ENCODE measurements at places on chromosomes 3 and 15. TPM values are rescaled to one million over a fixed set of nuclear protein-coding genes. Genes with fewer than 3 reads are reported as not detected.

GRCh38 chr15:62584301-62585235, 419.5 kb upstream of the C2CD4B start:
- no peak for DNase-seq

DNA sequence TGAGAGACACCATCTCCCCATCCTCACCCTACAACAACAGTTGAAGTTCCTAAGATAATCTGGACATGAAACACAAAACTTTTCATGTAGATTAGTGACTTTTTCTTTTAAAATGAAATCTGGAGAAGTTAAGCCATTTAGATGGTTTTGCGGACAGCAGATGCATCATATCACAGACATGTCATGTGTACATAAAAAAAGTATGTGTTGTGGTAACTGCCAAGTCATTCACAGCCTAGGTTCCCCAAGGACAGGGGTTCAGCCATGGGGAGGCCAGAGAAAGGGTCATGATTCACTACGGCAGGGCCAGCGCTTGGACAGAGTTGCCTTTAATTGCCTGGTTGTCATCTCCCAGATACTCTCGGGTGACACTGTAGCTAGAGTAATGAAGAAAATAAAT, 163.2 kb downstream of the PDZRN3 start:
- peak; percentile 29 for DNase-seq

- no peak for DNase-seq
Observed at GRCh38 chr3:30704931-30705890, 98.8 kb downstream of the TGFBR2 start.

DNA sequence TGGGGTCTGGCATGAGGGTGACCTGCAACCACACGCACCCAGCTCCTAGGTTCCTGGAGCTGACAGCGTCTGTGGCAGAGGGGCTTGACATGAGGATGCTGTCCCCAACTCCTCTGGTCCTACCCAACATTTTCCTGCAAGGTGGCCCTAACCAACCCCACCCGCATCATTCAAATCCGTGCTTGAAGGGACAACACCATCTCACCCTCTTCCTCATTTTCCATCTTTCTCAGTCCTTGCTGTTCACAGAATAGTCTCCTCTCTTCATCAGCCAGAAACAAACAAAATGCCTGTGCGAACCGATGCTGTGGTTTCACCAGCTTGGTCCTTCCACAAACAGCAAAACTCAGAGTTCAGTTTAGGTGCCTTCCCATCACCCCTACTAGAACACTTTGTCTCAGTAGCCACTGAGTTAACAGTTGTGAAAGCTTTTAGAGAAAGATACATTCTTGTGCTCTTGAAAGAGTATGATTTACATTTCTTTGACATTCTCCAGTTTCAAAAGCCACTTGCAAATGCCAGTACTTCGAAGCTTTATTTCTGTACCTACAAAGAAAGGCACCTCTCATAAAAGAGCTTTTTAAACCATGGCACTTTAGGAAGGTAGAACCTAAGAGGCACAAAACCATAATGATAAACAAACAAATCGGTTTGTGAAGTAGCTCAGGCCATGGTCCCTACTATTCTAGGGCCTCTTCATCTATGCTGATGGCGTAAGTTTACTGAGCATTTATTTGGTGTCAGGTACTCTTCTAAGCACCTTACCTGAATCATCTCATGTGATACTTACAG, 360.1 kb downstream of the SHQ1 start:
- no peak for DNase-seq

DNA sequence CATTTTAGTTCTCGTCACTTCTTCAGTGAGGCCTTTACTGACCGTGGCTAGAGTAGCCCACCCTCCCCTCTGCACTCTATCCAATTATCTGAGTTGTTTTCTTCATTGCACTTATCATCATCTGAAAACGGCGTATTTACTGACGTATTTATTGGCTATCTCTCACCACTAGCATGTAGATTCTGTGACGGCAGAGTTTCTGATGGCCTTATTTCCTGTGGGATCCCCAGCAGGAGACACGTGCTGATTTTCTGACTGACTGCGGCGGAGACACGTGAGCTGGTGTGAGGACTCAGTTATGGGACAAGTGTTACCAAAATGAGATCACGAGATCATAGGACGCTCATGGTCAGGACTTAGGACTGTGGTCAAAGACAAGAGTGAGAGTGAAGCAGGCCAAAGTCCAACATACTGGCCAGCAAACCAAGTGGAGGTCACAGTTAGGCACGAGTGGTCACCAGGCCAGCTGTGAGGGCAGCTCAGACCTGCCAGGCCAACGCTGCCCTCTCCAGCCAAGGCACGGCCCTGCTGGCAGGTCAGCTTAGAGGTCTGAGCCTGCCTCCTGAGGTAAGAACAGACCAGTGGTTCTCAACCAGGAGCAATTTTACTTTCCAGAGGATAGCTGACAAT, 50.6 kb upstream of the BNIP2 start:
- DNase-seq, result no peak

The EPB42 gene
- 2.3 TPM for total RNA-seq

Data from left cardiac atrium (tissue), 4 donors.